ENCODE measurements at places on chromosomes 5 and 9.
A peak's percentile ranks its signal among the peaks of the same experiment; 100 is the strongest.

DNA sequence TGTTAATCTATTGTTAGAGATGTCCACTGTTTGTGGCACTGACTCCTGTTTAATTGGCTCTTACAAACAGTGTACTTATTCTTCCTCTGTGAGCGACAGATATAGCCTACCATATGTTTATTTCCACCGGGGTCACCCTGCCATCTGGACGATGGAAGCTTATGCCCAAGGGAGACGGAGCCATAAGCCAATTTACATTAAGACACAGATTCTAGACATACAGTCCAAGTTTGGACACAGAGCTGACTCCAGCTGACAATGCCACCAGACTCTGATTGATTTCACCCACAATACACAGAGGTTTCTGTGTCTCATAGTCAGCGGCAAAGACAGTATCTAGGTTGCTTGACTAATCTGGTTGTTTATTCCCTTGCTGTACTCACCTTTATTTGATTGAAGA, 198.9 kb downstream of the ENC1 start:
- DNase-seq = no peak

DNA sequence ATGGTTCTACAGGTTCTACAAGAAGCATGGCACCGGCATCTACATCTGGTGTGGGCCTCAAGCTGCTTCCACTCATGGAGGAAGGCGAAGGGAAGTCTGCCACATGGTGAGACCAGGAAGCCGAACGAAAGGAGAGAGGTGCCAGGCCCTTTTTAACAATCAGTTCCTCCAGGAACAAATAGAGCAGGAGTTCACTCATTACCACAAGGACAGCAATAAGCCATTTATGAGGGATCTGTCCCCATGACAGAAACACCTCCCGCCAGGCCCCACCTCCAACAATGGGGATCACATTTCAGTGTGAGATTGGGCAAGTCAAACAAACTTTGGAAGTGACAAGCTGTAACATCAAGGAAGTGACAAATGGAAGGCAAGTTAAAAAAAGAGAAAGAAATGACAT, 95.5 kb upstream of the PTPN3 start:
- DNase-seq = no peak

- DNase-seq = no peak
Observed at GRCh38 chr5:173843794-173844193, 44.4 kb upstream of the CPEB4 start.

DNA sequence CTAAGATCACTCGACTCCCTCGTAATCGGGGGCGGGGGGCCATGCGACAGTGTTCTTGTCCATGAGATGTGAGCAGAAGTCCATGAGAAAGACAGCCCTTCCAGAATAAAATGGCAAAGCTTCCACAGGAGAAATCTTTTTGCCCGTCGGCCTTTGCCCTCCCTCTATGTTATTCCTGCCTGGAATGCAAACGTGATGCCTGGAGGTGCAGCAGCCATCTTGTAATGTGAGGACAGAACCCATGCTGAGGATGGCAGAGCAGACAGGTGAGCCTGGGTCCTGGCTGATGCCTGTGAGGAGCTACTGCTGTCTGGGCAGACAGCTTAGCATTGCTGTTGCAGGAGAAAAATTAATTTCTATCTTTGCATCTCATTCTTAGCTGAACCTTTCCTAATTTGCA, 17.2 kb downstream of the MED10 start:
- DNase-seq = no peak

DNA sequence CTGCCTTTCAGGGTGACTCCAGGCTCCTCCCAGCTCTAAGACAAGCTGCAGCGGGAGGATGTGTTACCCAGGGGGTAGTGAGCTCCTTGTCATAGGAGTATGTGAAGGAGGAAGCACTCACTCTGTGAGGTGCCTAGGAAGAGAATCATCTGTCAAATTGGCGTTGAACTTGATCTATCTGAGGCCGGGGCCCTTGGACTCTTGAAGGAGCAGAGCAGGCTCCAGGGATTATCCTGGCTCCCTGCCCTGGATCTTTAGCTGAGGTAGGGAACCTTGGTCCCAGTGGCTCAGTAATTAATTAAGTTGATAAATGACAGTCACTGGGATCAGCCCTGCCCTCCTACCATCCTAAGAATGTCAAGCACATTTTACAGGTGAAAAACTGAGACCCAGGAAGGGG, 15.5 kb downstream of the ADGRD2 start:
- no peak for DNase-seq

DNA sequence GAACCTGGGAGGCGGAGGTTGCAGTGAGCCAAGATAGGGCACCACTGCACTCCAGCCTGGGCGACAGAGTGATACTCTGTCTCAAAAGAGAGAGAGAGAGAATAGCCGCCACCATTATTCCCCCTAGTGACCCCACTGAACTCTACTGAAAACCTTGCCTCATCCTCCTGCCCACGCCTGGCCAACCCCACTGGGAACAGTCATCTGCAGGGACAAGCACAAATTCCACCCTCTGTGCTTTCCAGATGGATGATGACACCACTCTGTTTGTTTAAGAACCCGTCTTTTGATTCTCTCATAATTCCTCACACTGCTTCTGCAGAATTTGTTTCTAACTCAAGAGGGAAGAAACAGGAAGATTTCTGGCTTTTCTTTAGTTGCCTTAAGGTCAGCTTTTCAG, 12.2 kb downstream of the BHMT2 start:
- no peak for DNase-seq

DNA sequence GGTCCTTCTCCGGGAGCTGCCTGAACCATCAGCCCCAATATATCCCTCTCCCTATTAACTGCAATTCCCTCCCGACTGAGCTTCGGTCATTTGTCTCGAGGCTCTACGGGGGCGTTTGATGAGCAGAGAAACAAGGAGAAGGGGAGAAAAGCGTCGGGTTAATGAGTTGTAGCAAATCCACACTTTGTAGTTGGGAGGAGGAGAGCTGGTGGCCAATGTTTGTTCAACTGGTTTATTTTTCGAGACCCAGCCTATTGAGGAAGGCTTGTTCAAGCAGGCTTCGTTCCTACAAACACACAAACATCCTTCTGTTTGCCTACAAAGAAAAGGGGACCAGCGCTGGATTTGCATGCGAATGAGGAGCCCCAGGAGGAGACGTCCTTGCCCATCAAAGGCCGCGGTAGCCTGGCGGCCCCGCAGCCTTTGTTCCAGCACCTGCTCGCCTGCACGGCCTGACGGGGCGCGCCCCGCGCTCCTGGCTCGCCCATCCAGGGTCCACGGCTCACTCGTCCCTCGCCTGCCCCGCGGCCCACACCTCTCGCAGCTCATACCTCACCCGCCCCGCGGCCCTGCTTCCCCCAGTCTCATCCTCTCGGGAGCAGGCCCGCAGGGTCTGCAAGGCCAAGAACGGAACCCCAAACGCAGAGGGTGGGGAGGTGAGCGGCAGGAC, 4.6 kb downstream of the FOXD1 start:
- no peak for DNase-seq

- DNase-seq = peak; percentile 43
Observed at GRCh38 chr9:129175825-129176633, 2.0 kb downstream of the IER5L start.

GRCh38 chr5:132003170-132003744, 8.2 kb downstream of the ACSL6 start:
- DNase-seq = no peak

GRCh38 chr5:111453295-111453694, 59.0 kb downstream of the STARD4 start:
- DNase-seq = no peak

GRCh38 chr5:56686337-56687195, 128.8 kb upstream of the MAP3K1 start:
- no peak for DNase-seq

- no peak for DNase-seq
Observed at GRCh38 chr9:127049044-127049443, 73.4 kb downstream of the ANGPTL2 start.

DNA sequence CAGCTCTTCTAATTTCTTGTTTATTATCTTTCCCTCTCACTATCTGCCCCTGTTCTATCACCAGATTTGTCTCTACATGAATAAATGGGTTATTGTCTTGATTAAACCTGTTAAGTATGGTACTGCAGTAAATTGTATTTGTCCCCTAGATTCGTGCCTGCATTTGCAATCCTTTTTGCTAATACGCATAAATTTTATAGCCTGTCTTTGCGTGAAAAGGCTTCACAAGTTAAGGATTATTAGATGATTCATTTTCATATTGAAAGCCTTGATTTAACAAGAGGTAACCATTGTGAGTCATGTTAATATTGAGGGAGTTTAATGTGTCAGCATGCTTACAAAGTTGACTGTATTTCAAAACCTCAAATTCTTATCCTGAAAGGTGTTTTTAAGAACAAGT, 204.6 kb downstream of the PCSK1 start:
- DNase-seq = no peak

GRCh38 chr5:1819458-1819857, 18.3 kb downstream of the NDUFS6 start:
- no peak for DNase-seq

DNA sequence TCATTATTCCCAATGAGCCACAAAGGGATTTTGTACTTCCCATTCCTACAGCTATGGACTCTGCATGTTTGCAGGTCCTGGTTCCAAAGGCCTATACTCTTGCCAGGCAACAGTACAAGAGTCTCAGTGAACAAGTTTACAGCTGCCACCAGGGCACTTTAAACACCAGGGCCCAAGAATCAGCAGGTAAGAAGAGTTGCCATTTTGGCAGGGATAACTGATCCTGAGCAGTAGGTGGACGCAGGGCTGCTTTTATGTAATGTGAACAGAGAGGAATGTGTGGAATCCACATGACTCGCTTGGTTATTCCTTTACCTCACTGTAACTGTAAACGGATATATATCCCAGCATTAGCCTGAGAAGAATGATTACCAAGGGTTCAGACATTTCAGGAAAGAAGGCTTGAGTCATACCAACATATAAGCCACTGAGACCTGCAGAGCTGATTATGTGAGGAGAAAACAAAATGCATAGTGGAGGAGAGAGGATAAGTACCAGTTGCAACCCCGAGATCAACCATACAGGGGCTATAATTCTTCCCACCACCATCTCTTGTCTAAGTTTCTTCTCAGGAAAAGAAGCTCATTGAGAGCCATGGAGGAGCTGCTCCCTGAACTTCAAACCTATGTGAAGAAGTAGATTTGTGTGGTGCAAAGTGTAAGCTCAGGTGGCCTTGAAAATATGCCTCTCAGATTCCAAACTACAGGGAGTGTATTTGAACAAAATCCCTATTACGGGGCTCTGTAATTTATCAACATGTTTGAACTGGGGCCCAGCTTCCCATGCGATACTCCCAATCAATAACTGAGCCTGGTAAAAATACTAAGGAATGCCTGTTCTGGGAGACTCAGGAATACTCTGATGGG, 24.6 kb downstream of the RAPGEF6 start:
- no peak for DNase-seq

DNA sequence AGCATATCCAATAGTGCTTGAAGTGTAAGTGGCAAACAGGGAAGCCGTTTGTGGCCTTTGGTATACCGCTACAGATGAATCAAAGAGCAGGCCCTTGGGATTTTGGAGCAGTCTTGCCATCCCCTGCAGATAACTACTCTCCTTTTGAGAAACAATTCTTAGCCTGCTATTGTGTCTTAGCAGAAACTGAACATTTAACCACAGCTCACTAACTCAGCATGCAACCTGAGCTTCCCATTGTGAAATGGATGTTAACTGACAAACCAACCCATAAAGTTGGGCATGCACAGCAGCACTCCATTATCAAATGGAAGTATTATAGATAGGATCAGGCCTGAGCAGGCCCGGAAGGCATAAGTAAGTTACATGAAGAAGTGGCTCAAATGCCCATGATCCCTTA, 315.3 kb upstream of the PTGER4 start:
- no peak for DNase-seq

- no peak for DNase-seq
Observed at GRCh38 chr9:34582787-34583186, 6.7 kb downstream of the CNTFR start.

DNA sequence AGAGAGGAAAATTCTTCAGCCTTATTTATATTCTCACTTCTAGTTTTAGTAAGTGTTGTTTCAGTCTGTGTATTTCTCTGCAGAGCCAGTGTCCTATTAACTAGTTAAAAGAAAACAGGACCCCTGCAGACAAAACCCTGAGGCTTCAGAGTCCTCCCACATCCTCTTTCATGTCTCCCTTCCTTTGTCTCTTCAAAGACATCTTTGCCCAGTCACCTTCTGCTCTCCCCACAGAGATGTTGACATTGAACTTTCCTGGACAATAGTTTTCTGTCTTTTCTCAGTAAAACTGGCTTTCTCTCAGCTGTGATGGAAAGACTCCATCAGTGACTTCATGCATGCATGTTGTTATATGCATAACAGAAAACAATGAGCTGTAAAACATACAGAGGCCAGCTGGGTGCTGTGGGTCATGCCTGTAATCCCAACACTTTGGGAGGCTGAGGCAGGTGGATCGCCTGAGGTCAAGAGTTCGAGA, 20.2 kb downstream of the GRAMD2B start:
- no peak for DNase-seq

- no peak for DNase-seq
Observed at GRCh38 chr9:114214686-114215414, 59.5 kb downstream of the COL27A1 start.

DNA sequence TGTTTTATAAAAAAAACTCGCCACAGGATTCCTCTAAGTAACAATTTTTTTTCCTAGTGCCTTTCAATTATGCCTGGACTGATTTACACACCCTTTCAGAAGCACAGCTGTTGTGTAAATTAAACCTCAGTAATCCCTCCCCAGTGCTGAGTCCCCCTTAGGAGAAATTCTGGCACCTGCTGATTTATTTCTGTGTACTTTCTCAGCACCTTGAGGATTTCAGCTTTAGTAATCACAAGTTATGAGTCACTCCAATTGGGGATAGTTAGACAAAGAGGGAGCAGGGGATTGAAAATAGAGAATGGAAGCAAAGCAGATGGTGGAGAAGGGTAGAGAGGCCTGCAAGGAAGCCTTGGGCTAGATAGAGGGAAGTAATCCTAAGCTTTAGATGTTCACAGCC, 171.7 kb downstream of the TTLL11 start:
- no peak for DNase-seq
